NCI-H82 (cell line): ENCODE measurements at places on chromosomes 1 and 21.

- no peak for DNase-seq
These were observed 16.7 kb downstream of the NMNAT1 start for GRCh38 chr1:9960011-9960410.

GRCh38 chr1:159939678-159940002 lies 5.8 kb downstream of the IGSF9 start:
- peak; percentile 23 for DNase-seq

DNA sequence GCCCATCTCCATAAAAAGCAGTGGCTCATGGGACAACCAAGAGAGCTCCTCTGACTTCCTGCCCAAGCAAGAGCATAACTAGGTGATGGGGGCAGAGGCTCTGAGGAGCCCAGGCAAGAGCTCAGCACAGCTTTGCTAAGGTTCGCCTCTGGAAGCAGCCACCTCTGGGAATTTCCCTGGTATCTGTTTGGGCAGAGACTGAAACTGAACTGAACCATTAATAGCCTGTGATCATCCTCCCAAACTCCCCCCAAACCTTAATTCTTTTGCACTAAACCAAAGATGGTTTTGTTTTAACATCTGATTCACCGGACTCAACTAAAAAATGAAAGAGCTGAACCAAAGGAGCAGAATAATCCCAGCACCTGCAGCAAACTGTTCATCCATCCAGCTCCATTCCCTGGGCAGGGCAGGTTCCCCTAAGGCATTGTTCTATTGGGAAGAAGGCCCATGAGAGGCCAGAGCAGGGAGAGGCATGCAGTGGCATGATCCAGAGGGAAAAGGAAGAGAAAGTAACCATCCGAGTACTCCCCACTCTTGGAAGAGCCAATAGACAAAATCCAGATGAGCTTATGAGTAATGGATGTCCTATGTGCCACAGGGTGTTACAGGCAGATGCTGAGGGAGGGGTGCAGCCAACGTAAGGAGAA lies 77.8 kb upstream of the KAZN start:
- no peak for DNase-seq

DNA sequence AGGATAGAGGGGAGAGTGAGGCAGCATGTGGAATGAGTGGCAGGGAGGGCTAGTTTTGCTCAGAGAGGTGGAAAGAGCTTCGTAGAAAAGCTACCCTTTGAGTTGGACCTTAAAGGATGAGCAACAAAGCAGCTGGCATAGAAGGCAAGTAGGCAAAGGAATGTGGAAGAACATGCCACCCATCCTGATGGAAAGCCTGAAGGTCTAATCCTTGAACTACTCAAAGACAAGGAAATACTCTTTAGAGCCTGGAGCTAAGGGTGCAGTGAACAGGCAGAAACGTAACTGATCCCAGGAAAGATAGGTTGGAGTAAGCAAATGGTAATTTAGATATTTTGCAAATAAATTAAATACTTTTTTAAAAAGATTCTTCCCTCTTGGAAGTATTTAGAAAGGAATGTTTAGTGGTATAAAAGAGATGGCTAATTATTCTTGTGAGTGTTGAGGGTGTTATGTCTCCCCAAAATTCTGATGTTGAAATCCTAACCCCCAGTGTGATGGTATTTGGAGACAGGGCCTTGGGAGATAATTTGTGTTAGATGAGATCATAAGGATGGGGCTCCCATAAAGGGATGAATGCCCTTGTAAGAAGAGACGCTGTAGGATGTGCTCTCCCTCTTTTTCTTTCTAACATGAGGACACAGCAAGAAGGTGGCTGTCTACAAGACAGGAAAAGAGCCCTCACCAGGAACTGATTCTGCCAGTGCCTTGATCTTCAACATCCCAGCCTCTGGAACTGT lies 308.1 kb upstream of the RUNX1 start:
- no peak for DNase-seq

DNA sequence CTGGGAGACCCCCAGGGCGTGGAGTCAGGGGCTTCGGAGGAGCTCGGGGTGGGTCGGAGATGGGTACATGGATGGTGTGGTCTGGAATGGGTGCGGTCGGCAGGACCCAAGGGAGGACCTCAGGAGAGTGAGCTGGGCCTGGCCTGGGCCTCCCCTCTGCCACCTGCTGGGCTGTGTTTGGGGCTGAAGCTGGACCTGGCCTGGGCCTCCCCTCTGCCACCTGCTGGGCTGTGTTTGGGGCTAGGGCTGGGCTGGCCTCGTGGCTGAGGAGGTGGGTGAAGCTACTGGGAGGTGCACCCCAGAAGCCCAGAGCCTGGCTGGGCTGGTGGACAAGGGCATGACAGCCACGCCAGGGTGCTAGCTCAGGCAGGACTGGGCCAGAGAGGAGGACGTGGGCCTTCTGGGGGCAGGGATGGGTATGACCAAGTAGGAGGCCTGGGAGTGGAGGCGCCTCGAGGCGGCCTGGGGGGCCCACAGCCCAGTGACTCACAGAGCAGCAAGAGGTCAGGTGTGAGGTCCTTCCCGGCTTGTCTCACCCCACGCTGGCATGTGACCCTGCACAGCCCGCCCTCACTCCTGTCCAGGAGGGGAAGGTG lies 14.5 kb downstream of the SAMD11 start:
- peak; percentile 62 for DNase-seq

- DNase-seq: no peak
These were observed 41.9 kb downstream of the FAM163A start for GRCh38 chr1:179785031-179785431.

DNA sequence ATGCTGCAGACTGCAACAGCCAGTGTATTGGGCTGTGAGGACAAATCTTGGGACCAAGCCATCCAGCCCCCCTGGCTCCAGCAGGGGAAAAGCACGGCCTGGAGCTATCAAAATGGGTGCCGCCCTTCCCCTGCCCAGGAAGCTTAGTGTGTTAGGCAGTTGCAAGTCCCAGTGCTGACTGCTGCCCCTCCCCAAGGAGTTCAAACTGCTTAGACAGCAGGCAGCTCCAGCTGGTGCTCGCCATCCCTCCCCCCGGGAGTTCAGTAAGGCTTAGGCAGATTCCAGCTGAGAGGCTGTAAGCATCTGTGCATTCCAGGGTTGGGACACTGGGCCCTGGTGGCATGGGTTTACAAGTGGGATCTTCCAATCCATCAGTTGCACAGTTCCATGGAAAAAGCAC lies 579.6 kb upstream of the NR5A2 start:
- DNase-seq: peak; percentile 98

DNA sequence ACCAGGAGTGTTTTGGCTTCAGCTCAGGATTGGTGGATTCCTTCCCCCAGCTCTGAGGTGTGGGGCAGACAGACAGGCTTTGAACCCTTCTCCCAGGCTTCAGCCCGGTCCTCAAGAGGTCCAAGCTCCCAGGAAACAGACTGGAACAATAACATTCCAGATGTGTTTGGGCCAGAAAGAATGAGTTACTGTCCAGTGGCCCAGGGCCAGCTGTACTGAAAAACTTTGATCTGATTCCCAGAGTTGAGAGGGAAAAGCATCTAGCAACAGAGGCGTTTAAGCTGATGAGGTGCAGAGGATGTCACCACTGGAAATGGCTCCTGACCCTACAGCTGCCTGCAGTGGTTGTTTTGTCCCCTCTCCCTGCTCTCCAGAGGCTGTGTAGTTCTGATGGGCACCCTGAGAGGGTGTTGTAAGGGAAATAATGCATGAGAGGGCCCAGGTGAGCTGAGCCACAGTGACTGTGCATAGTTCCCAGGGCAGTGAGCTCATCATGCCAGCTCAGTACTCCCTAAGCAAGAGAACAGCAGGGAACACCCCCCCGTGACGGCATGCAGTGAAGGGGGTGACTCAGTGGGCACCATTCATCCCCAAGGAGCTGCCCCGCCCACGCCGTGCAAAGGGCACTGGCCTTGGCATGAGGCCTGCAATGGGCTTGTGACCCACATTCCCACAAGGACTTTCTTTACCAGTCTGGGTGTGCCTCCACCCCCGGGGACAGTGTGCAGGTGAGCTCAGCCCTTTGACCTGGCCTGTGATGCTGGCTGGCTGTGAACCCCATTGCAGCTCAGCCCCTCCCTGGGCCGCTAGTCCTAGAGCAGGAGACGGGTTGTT lies 13.8 kb upstream of the SFN start:
- no peak for DNase-seq

GRCh38 chr1:172429331-172430127 lies 9.0 kb downstream of the C1orf105 start:
- DNase-seq: peak; percentile 73
